Activated CD4-positive, alpha-beta T cell treated with anti-CD3 and anti-CD28 coated beads for 36 hours (primary cell): ENCODE measurements at places on chromosomes 2 and 18. TPM values are rescaled to one million over a fixed set of nuclear protein-coding genes. Genes with fewer than 3 reads are reported as not detected.
A peak's percentile ranks its signal among the peaks of the same experiment; 100 is the strongest.

GRCh38 chr2:240873098-240873788 is 4.6 kb downstream of the AGXT start:
- no peaks in the 10 kb centered on the region for H3K36me3 ChIP-seq
- no peaks in the 10 kb centered on the region for H3K4me1 ChIP-seq
- H3K27me3 ChIP-seq: no peaks in the 10 kb centered on the region
- no peak for DNase-seq
- H3K27ac ChIP-seq: no peak overlapping the region
- no peak overlapping the region for H3K4me3 ChIP-seq

GRCh38 chr2:64766841-64767669 is 113.3 kb upstream of the SERTAD2 start:
- H3K4me3 ChIP-seq: peak overlapping the region; percentile 71
- no peaks in the 10 kb centered on the region for H3K36me3 ChIP-seq
- H3K4me1 ChIP-seq: peaks cover 31% of the 10 kb centered on the region
- peaks cover 2% of the 10 kb centered on the region for H3K27me3 ChIP-seq
- no peak for DNase-seq
- peak overlapping the region; percentile 80 for H3K27ac ChIP-seq

DNA sequence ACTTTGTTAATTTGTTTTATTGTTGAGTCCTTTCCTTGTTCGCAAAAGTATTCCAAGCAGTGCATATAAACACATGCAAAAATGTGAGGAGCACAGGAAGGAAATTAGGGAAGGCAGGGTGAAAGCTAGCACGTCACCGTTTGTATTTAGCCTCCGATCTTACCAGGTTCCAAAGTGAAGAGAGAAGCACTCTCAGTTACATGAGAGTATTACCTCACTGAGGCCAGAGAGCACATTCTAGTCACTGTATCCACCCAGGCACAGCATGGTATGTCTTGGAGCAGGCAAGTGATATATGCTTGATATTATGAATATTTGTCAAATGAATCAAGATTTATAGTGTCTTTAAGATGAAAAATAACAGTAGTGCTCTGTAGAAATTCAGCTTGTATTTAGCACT is 6.5 kb upstream of the TMEM182 start:
- no peak for DNase-seq
- no peak overlapping the region for H3K4me3 ChIP-seq
- no peaks in the 10 kb centered on the region for H3K27me3 ChIP-seq
- no peaks in the 10 kb centered on the region for H3K36me3 ChIP-seq

- no peaks in the 10 kb centered on the region for H3K27me3 ChIP-seq
- H3K36me3 ChIP-seq: no peaks in the 10 kb centered on the region
- H3K4me1 ChIP-seq: no peaks in the 10 kb centered on the region
- no peak overlapping the region for H3K27ac ChIP-seq
Observed at GRCh38 chr2:194319222-194319992, 1337.6 kb upstream of the SLC39A10 start.

GRCh38 chr2:179812501-179812900 is 48.9 kb downstream of the ZNF385B start:
- peaks cover under 1% of the 10 kb centered on the region for H3K27me3 ChIP-seq
- H3K4me1 ChIP-seq: no peaks in the 10 kb centered on the region
- no peak overlapping the region for H3K4me3 ChIP-seq
- H3K27ac ChIP-seq: no peak overlapping the region

- no peaks in the 10 kb centered on the region for H3K27me3 ChIP-seq
- H3K4me3 ChIP-seq: no peak overlapping the region
- no peak overlapping the region for H3K27ac ChIP-seq
Observed at GRCh38 chr2:38248707-38249106, 128.4 kb downstream of the ATL2 start.

- H3K4me1 ChIP-seq: no peaks in the 10 kb centered on the region
- no peaks in the 10 kb centered on the region for H3K27me3 ChIP-seq
- no peak overlapping the region for H3K27ac ChIP-seq
- peaks cover 12% of the 10 kb centered on the region for H3K36me3 ChIP-seq
Observed at GRCh38 chr18:56841836-56842235, 190.7 kb downstream of the WDR7 start.

DNA sequence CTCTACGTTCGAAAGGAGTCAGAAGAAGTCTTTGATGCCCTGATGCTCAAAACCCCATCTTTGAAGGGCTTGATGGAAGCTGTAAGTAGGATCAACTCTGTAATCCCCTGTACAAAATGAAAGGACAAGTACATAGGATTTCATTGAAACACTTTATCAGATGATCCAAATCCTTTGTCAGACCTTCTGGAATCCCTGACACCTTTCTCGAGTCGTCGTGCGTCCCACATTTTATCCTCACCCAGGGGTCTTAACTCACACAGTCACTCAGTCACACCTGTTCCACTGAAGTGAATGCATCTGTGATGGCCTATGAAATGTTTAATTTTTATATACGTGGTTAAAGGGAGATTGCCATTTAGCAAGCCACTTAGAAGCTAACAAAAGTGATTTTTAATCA is 44.8 kb downstream of the GRHL1 start:
- H3K4me1 ChIP-seq: peaks cover 13% of the 10 kb centered on the region
- no peaks in the 10 kb centered on the region for H3K27me3 ChIP-seq
- no peaks in the 10 kb centered on the region for H3K36me3 ChIP-seq
- H3K27ac ChIP-seq: no peak overlapping the region
- no peak for DNase-seq
- H3K4me3 ChIP-seq: no peak overlapping the region

DNA sequence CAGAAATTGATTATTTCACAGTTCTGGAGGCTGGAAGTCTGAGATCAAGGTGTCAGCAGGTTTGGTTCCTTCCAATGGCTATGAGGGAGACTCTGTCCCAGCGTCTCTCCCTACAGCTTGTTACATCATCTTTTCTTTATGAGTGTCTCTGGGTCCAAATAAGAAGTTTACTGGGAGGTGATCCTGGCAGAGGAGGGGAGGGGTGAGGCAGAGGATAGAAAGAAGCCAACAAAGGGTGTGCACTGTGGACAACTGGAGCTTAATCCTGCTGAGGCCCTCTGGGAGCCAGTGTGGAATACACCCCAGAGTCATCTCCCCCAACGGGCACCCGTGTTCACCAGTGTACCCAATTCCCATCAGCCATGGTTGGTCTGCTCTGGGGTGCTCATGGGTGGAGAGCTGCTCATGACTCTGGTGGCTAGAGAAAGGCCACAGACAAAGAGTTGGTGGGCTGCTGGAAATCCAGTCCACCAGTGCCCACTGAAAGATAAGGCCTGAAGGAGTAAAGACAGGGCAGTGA is 57.5 kb upstream of the CTLA4 start:
- H3K4me3 ChIP-seq: no peak overlapping the region
- H3K36me3 ChIP-seq: peaks cover 8% of the 10 kb centered on the region
- H3K27ac ChIP-seq: peak overlapping the region; percentile 26
- H3K27me3 ChIP-seq: no peaks in the 10 kb centered on the region
- peaks cover 93% of the 10 kb centered on the region for H3K4me1 ChIP-seq
- no peak for DNase-seq

DNA sequence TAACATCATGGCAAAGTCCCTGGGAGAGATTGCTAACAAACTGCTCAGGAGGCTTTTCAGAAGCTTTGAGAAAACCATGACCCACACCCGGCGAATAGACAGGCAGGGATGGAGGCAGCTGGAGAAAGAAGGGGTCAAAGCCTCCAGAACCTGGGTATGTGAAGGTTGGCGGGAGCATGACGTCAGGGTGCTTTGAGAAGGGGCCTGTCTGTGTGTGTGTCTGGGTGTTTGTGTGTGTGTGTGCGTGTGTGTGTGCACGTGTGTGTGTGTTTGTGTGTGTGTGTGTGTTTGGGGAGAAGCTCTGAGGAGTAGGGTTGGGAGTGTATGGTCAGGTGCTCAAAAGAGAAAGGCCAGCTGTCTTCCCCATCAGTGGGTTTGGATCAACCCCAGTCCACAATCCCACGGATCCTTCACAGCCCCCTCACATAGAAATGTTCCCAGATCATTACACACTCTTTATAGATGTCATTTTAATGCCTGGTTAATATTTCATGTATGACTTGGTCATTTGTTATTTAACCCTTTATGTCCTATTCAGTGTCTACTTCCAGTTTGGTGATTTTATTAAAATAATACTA is 254.1 kb upstream of the SMIM21 start:
- no peaks in the 10 kb centered on the region for H3K36me3 ChIP-seq
- no peak overlapping the region for H3K27ac ChIP-seq
- no peak for DNase-seq
- H3K4me3 ChIP-seq: no peak overlapping the region
- H3K4me1 ChIP-seq: no peaks in the 10 kb centered on the region

DNA sequence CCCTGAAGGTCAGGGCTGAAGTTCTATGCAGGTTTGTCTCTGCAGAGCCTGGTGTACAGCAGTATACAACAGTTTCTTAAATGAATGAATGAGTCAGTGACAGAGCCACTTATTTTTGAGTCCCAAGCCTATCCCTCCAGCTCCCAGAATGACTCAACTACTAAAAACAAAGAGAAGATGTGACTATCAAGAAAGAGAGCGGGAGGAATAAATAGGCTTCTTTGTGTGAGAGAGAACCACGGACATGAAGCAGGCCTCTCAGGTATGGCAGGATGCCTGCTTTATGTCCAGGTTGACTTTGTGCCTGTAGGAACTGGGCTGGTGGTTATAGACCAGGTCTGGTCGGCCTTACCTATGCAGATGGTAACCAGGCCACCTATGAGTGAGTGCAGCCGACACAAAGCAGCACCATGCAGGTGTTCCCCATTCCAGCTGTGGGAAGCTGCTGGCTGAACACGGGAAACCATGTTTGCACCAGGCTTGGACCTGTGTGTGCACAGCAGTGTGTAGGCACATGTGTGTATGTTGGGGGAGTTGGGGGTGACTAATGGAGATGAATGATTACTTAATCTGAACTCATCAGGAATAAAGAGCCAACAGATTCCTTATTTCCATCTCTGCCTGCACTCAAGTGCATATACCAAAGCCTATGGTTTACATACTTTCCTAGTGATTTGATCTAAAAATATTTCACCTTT is 171.0 kb downstream of the OSR1 start:
- H3K4me1 ChIP-seq: no peaks in the 10 kb centered on the region
- no peaks in the 10 kb centered on the region for H3K36me3 ChIP-seq
- DNase-seq: no peak

GRCh38 chr2:12173271-12173942 is 427.0 kb downstream of the LPIN1 start:
- H3K27me3 ChIP-seq: no peaks in the 10 kb centered on the region
- DNase-seq: no peak
- H3K4me3 ChIP-seq: no peak overlapping the region
- H3K27ac ChIP-seq: no peak overlapping the region
- H3K36me3 ChIP-seq: no peaks in the 10 kb centered on the region
- H3K4me1 ChIP-seq: peaks cover 54% of the 10 kb centered on the region

DNA sequence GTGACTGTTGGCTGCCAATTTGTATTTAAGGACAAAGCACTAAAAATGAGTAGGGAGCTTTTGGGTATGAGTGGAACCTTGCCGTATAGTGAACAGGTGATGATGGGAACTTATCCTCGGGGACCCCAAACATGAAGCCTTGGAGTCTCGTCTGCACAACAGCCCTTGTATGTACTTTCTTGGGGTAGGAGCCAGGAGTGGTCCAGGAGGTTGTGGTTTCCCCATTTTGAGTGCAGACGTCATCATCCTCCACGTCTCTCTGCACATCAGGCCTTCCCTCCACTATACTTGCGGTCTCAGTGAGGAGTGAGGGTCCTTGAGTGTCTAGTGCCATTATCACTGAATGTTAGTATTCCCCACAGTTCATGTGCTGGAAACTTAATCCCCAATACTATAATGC is 101.5 kb upstream of the HS6ST1 start:
- H3K4me1 ChIP-seq: no peaks in the 10 kb centered on the region
- no peak overlapping the region for H3K27ac ChIP-seq
- no peaks in the 10 kb centered on the region for H3K36me3 ChIP-seq
- H3K4me3 ChIP-seq: no peak overlapping the region
- no peak for DNase-seq
- H3K27me3 ChIP-seq: no peaks in the 10 kb centered on the region

DNA sequence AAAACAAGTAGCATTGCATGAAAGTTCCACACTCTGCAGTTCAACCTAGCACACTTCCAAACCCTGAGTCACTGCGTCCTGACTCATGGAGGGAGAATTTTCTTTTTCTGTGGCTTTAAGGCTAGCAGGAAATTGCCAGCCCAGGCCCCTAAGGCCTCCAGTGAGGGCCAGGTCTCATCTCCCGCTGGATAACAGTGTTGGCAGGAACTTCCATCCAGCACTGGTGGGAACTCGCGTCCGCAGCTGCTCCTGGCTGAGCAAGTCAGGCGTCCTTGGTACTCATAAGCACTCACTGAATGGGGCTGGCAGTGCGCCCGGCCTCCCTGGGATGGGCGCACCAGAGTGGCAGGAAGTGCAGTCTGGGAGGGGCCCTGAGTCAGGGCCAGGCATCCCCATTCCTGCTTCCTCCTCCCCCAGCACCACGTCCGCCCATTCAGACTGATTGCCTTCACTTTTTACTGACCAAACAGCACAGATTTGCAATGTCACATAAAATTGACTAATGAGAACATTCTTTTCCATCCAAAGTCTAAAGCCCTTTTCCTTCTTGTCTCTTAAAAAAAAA is 14.3 kb downstream of the MALL start:
- H3K36me3 ChIP-seq: no peaks in the 10 kb centered on the region
- no peak overlapping the region for H3K4me3 ChIP-seq
- peak overlapping the region; percentile 49 for H3K27ac ChIP-seq
- DNase-seq: peak; percentile 41
- H3K4me1 ChIP-seq: peaks cover 17% of the 10 kb centered on the region

DNA sequence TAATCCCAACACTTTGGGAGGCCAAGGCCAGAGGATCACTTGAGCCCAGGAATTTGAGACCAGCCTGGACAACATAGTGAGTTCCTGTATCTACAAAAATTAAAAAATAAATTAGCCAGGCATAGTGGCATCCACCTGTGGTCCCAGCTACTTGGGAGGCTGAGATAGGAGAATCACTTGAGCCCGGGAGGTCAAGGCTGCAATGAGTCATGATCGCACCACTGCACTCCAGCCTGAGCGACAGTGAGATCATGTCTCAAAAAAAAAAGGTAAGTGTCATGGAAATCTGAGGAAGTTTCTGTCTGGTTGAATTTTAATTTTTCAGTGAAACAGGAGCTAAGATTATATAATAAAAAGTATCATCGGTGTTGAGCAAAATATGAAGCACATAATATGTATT is 2.5 kb upstream of the C2orf15 start:
- H3K27me3 ChIP-seq: no peaks in the 10 kb centered on the region
- H3K4me3 ChIP-seq: no peak overlapping the region
- no peak for DNase-seq
- H3K27ac ChIP-seq: no peak overlapping the region
- peaks cover 16% of the 10 kb centered on the region for H3K4me1 ChIP-seq

DNA sequence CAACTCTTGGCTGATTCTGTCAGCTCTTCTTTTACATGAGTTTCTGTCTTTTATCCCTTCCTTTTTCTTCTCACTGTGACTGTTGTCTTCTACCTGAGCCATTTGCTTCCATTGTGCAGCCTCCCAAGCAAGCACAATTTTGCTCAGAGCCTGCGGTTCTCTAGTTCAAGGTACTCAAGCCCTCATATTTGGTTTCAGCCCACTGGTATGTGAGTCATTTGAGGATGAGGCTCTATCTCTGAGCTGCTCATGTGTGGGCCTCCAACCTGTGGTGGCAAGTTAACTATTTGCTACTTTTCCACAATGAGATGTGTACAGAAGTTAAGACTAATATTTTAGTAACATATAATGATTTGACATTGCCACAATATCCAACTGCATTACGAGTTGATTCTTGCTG is 183.0 kb downstream of the PHLPP1 start:
- H3K36me3 ChIP-seq: peaks cover 18% of the 10 kb centered on the region
- peak overlapping the region; percentile 7 for H3K27ac ChIP-seq
- H3K4me1 ChIP-seq: peaks cover 7% of the 10 kb centered on the region

GRCh38 chr2:29619689-29620088 is 301.7 kb downstream of the ALK start:
- no peaks in the 10 kb centered on the region for H3K4me1 ChIP-seq
- peaks cover 18% of the 10 kb centered on the region for H3K27me3 ChIP-seq
- no peak overlapping the region for H3K27ac ChIP-seq

Gene STAT4
- 48.8 TPM for total RNA-seq

Gene IL36B
- not detected for total RNA-seq

Gene SUCLG1
- 60.7 TPM for total RNA-seq

Gene ERMN
- total RNA-seq: 1.0 TPM

Gene ANKRD30BL
- total RNA-seq: not detected

Gene REG3G
- total RNA-seq: not detected

Gene SOX11
- total RNA-seq: not detected

Gene MYL1
- total RNA-seq: not detected
